WTC11 (cell line): ENCODE measurements at places on chromosomes 3 and 15. TPM values are rescaled to one million over a fixed set of nuclear protein-coding genes. Genes with fewer than 3 reads are reported as not detected.
A peak's percentile ranks its signal among the peaks of the same experiment; 100 is the strongest.

CHRFAM7A gene
- 6.2 to 8.7 TPM (median 8.2 TPM) in 3 replicates for total RNA-seq

GRCh38 chr3:158489181-158489580, 81.8 kb upstream of the MLF1 start:
- no peak overlapping the region for H3K27ac ChIP-seq
- peaks cover 9% of the 10 kb centered on the region; the same call in 1 of the 2 replicates for H3K4me1 ChIP-seq
- no peaks in the 10 kb centered on the region for H3K27me3 ChIP-seq
- no peaks in the 10 kb centered on the region for H3K36me3 ChIP-seq
- DNase-seq: no peak

- H3K4me1 ChIP-seq: no peaks in the 10 kb centered on the region
- DNase-seq: no peak
- no peak overlapping the region for H3K4me3 ChIP-seq
- peak overlapping the region; percentile 26; the same call in 1 of the 2 replicates for H3K27ac ChIP-seq
These were observed 19.3 kb downstream of the GRK7 start for GRCh38 chr3:141782386-141782932.

DNA sequence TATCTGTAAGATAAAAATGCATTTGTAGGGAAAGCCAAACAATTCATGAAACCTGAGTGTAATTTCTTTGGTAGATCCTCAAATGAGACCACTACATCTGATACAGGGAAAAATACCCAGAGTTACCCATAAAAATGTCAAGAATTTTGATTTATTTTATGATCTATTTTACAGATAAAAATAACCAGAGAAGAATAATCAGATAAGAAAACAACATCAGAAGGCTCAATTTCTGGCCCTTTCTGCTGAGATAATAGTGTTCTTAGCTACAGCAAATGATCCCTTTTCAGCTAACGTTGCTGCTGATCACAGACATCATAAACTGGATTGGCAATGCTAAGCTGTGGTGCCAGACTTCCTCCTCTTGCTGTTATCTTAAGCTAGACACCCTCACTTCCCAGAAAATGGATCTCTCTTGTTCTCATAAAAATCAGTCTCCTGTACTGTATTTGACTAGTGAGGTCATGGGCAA, 21.3 kb upstream of the TMEM108 start:
- H3K4me3 ChIP-seq: no peak overlapping the region
- no peak overlapping the region for H3K27ac ChIP-seq

- H3K36me3 ChIP-seq: no peaks in the 10 kb centered on the region
- 0 out of 2 replicates have a peak, but pooled peaks cover 3% of the 10 kb centered on the region for H3K4me1 ChIP-seq
- no peak overlapping the region for H3K4me3 ChIP-seq
- H3K27me3 ChIP-seq: no peaks in the 10 kb centered on the region; the same call in 1 of the 2 replicates
These were observed 473.6 kb upstream of the CBLB start for GRCh38 chr3:106342386-106342785.

- H3K36me3 ChIP-seq: no peaks in the 10 kb centered on the region
- DNase-seq: no peak
- H3K27ac ChIP-seq: no peak overlapping the region
- H3K4me3 ChIP-seq: no peak overlapping the region
- peaks cover 2% of the 10 kb centered on the region; the same call in 1 of the 2 replicates for H3K27me3 ChIP-seq
These were observed 9.3 kb downstream of the OXTR start for GRCh38 chr3:8760091-8760490.

SPPL2A gene
- 33.2 to 38.6 TPM (median 36.9 TPM) in 3 replicates for total RNA-seq

DNA sequence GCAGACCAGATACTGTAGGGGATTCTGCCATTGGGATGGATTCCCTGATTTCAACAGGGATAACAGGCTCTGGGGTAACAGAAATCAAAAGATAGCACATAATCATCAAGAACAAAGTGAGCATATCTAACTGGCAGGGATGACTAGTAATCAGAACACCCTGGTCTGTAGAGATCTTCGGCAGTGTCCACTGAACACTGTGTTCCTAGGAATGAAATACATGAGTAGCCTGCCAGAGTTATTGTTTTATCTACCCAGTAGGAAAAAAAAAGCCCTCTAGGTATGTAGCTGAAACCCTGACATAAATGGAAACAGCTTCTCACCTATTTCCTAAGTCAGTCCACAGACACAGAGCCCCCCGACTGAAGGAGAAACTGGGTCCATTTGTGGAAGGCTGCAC, 340.3 kb upstream of the ZNF385D start:
- no peak for DNase-seq
- H3K4me3 ChIP-seq: no peak overlapping the region
- H3K4me1 ChIP-seq: no peaks in the 10 kb centered on the region
- H3K27ac ChIP-seq: no peak overlapping the region

GRCh38 chr3:13818919-13819318, 61.0 kb downstream of the WNT7A start:
- H3K4me1 ChIP-seq: no peaks in the 10 kb centered on the region
- DNase-seq: no peak
- H3K27me3 ChIP-seq: peaks cover 20% of the 10 kb centered on the region
- no peak overlapping the region for H3K4me3 ChIP-seq

GRCh38 chr15:35139822-35140221, 54.7 kb upstream of the NANOGP8 start:
- peaks cover 2% of the 10 kb centered on the region; the same call in 1 of the 2 replicates for H3K36me3 ChIP-seq
- no peak overlapping the region for H3K4me3 ChIP-seq
- no peaks in the 10 kb centered on the region for H3K27me3 ChIP-seq
- peaks cover 9% of the 10 kb centered on the region; the same call in 1 of the 2 replicates for H3K4me1 ChIP-seq
- no peak for DNase-seq
- H3K27ac ChIP-seq: no peak overlapping the region

- H3K4me3 ChIP-seq: no peak overlapping the region
- peaks cover 9% of the 10 kb centered on the region for H3K36me3 ChIP-seq
- DNase-seq: no peak
- peaks cover 7% of the 10 kb centered on the region for H3K4me1 ChIP-seq
- no peaks in the 10 kb centered on the region for H3K27me3 ChIP-seq
These were observed 26.1 kb downstream of the DNAJC13 start for GRCh38 chr3:132443421-132443820.

DNA sequence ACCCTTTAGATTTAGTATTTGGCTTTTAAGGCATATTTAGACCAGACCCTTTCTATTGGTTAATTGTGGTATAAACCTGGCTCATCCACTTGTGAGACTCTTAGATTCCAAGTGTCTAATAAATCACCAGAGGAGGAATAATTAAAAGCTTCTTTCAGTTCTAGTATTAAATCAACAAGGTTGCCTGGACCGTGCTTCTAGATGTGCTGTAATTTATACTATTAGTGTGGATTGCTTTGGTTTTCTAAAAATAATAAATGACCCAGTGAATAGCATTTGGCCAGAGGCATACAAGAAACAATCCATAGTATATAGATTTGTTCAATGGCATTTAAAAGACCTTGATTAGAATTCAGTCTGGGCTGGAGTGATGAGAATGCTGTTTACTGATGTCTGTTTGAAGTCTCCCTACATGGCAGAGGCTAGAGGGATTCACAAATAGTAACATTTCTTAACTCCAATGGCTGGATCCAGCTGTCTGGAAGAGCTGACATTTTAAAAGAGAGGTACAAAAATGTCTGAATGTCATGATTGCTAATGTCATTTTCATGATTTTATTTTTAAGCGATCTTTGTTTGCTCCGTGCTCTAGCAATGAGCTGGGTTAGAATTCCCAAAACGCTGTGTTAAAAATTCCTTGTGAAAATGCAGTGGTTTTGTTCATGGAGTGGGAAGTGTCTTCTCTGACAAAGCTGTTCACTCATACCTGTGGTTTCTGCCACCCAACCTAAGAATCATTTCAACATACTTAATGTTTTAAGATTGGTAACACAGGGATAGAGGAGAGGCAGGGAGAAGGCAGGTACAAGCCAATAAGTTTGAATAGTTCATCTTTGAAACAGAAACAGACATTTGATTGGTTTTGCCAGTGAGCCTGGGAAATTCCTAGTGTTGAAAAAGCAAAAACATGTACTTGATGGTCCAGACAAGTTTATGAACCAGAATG, 89.9 kb downstream of the RBMS3 start:
- no peak overlapping the region for H3K4me3 ChIP-seq
- no peak overlapping the region for H3K27ac ChIP-seq
- peaks cover 10% of the 10 kb centered on the region for H3K4me1 ChIP-seq
- no peaks in the 10 kb centered on the region for H3K27me3 ChIP-seq
- H3K36me3 ChIP-seq: no peaks in the 10 kb centered on the region

DNAJC19 gene
- 65.7 to 81.1 TPM (median 67.9 TPM) in 3 replicates for total RNA-seq

SLC25A36 gene
- 78.4 to 83.6 TPM (median 83.0 TPM) in 3 replicates for total RNA-seq

DNA sequence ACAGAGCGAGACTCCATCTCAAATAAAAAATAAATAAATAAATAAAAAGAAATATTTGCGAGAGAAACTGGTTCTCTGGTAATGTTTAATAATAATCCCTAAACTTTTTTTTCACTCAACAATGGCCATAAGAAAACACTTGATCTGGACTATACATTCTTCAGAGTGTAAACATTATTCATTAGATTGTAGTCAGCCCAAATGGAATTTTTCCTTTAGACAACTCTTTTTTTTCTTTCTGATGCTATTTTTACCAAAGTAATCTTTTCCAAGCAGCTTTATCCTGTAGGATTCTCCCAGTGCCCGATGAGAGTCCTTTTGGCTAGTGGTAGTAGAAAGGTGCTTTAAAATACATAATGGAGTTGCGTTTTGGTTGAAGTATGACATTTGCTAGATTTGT, 90.4 kb downstream of the NEDD4 start:
- DNase-seq: no peak
- H3K36me3 ChIP-seq: no peaks in the 10 kb centered on the region
- H3K4me1 ChIP-seq: peaks cover 5% of the 10 kb centered on the region
- no peak overlapping the region for H3K4me3 ChIP-seq
- no peak overlapping the region for H3K27ac ChIP-seq

- H3K36me3 ChIP-seq: peaks cover 25% of the 10 kb centered on the region
- H3K4me1 ChIP-seq: no peaks in the 10 kb centered on the region
- no peak overlapping the region for H3K4me3 ChIP-seq
- no peak for DNase-seq
- H3K27ac ChIP-seq: no peak overlapping the region
These were observed 312.4 kb downstream of the RSL24D1 start for GRCh38 chr15:54884312-54884711.

- H3K27me3 ChIP-seq: peaks cover 78% of the 10 kb centered on the region
- DNase-seq: no peak
- H3K36me3 ChIP-seq: no peaks in the 10 kb centered on the region
- no peak overlapping the region for H3K27ac ChIP-seq
These were observed 27.6 kb downstream of the FAM3D start for GRCh38 chr3:58639001-58639400.

- peaks cover 41% of the 10 kb centered on the region for H3K4me1 ChIP-seq
- H3K4me3 ChIP-seq: no peak overlapping the region
- no peak overlapping the region for H3K27ac ChIP-seq
- no peaks in the 10 kb centered on the region for H3K27me3 ChIP-seq
- peaks cover 35% of the 10 kb centered on the region for H3K36me3 ChIP-seq
These were observed 40.0 kb downstream of the ZNF589 start for GRCh38 chr3:48280881-48281280.

- no peak for DNase-seq
- H3K36me3 ChIP-seq: peaks cover 39% of the 10 kb centered on the region
- no peak overlapping the region for H3K4me3 ChIP-seq
- no peaks in the 10 kb centered on the region for H3K27me3 ChIP-seq
These were observed 12.0 kb downstream of the FSTL1 start for GRCh38 chr3:120438665-120439370.

DNA sequence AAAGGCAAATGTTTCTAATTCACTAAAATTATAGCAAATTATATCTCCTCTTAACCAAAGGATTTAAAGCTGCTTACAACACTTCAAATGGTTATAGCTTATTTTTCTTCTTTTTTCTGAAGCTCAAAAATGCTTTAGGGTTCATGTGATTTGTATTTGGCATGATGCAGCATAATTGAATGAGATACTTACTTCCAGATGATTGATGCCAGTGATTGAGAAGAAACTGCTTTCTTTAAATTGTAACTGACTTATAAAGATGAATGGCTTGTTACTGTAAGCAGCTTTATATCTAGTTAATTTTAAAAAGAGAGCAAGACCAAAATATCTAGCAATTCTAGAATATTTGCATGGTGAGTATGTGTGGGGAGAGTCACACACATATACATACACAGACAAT, 270.7 kb upstream of the THRB start:
- H3K27ac ChIP-seq: no peak overlapping the region
- no peak overlapping the region for H3K4me3 ChIP-seq
- DNase-seq: no peak
- H3K36me3 ChIP-seq: no peaks in the 10 kb centered on the region
- no peaks in the 10 kb centered on the region for H3K4me1 ChIP-seq
- no peaks in the 10 kb centered on the region for H3K27me3 ChIP-seq

GRCh38 chr15:64647367-64647766, 128.0 kb downstream of the RBPMS2 start:
- no peaks in the 10 kb centered on the region for H3K36me3 ChIP-seq
- no peaks in the 10 kb centered on the region for H3K27me3 ChIP-seq
- H3K4me1 ChIP-seq: peaks cover 21% of the 10 kb centered on the region
- no peak overlapping the region for H3K27ac ChIP-seq

SPESP1 gene
- not detected in 3 replicates for total RNA-seq

DNA sequence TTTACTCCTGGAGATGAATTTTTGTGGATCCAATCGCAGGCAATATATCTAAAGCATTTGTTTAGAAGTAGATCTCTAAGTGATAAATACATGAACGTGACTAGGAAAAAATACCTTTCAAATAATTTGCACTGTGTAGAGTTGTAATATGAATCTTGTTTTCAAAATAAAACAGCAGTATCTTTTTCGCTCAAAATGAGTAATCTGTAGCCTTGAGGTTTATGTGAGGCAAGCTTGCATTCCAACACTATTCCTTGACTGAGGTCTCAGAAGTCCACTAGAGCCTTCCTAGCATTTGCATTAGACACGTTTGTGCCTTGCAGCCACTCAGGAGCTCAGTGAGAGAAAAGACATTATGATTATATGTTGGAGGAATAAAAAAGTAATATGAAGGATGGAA, 138.3 kb upstream of the ROBO1 start:
- no peak overlapping the region for H3K4me3 ChIP-seq
- no peaks in the 10 kb centered on the region for H3K36me3 ChIP-seq
- no peak overlapping the region for H3K27ac ChIP-seq
- no peaks in the 10 kb centered on the region for H3K27me3 ChIP-seq
- DNase-seq: no peak

CACNA2D3 gene
- total RNA-seq: 4.0 to 5.0 TPM (median 4.9 TPM) in 3 replicates

MAP6D1 gene
- 4.3 to 6.3 TPM (median 5.0 TPM) in 3 replicates for total RNA-seq

- no peak overlapping the region for H3K27ac ChIP-seq
- no peaks in the 10 kb centered on the region for H3K27me3 ChIP-seq
- peaks cover 3% of the 10 kb centered on the region; the same call in 1 of the 2 replicates for H3K4me1 ChIP-seq
- no peak for DNase-seq
- H3K36me3 ChIP-seq: no peaks in the 10 kb centered on the region
These were observed 77.0 kb downstream of the NTRK3 start for GRCh38 chr15:88179562-88179961.

DLG1 gene
- total RNA-seq: 72.0 to 81.1 TPM (median 72.7 TPM) in 3 replicates

SCAPER gene
- 10.3 to 14.0 TPM (median 12.8 TPM) in 3 replicates for total RNA-seq

- H3K27ac ChIP-seq: no peak overlapping the region
- peaks cover 3% of the 10 kb centered on the region for H3K36me3 ChIP-seq
- DNase-seq: no peak
- H3K4me3 ChIP-seq: no peak overlapping the region
- no peaks in the 10 kb centered on the region for H3K27me3 ChIP-seq
- no peaks in the 10 kb centered on the region for H3K4me1 ChIP-seq
These were observed 15.4 kb upstream of the LARP6 start for GRCh38 chr15:70869346-70869745.

GRCh38 chr3:126525853-126526667, 2.1 kb downstream of the CHST13 start:
- H3K36me3 ChIP-seq: no peaks in the 10 kb centered on the region
- no peak overlapping the region for H3K4me3 ChIP-seq
- no peak overlapping the region for H3K27ac ChIP-seq
- peaks cover 23% of the 10 kb centered on the region for H3K27me3 ChIP-seq
- DNase-seq: no peak

DZIP1L gene
- 11.2 to 15.3 TPM (median 11.2 TPM) in 3 replicates for total RNA-seq

WNT5A gene
- total RNA-seq: 4.9 to 10.6 TPM (median 5.4 TPM) in 3 replicates

GRCh38 chr3:161559177-161559998, 62.8 kb downstream of the OTOL1 start:
- H3K27me3 ChIP-seq: no peaks in the 10 kb centered on the region; the same call in 1 of the 2 replicates
- H3K4me3 ChIP-seq: no peak overlapping the region
- peak; percentile 23 for DNase-seq
- H3K36me3 ChIP-seq: no peaks in the 10 kb centered on the region
- H3K27ac ChIP-seq: no peak overlapping the region
